ENCODE measurements at places on chromosomes 16 and 17.

GRCh38 chr17:67496286-67496685 lies 119.2 kb downstream of the PITPNC1 start:
- no peak for DNase-seq

GRCh38 chr17:83155128-83156121 lies 76.0 kb downstream of the METRNL start:
- no peak for DNase-seq

DNA sequence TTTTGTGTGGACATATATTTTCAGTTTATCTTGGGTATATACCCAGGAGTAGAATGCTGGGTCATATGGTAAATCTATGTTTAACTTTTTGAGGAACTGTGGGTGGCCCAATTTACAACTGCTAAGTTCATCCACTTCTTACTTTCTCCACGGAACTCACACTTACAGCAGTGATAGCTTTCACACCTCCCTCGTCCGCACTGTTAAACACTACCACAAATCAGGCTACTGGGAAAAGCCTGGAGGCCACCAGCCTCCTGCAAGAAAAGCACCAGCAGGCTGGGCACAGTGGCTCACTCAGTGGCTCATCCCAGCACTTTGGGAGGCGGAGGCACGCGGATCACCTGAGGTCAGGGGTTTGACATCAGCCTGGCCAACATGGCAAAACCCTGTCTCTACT lies 14.7 kb upstream of the ZG16 start:
- no peak for DNase-seq

- no peak for DNase-seq
Measured at GRCh38 chr17:37564252-37564651, 45.0 kb downstream of the SYNRG start.

DNA sequence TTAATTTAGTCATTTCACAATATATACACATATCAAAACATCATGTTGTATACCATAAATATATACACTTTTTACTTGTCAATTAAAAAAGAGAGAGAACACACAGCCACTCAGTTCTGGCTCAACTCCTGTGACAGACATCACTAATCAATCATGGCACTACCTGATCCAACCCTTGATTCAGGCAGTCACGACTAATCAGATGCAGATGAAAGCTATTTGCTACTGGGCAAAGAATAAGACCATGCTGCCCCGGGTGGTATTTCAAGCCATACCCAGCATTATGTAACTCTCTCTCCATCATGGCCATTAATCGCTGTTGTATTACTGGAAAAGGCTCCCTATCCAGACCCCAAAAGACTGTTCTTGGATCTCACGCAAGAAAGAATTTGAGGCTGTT lies 345.7 kb downstream of the HAPSTR1 start:
- DNase-seq: no peak

- DNase-seq: no peak
Measured at GRCh38 chr17:4362141-4362540, 4.3 kb downstream of the UBE2G1 start.

DNA sequence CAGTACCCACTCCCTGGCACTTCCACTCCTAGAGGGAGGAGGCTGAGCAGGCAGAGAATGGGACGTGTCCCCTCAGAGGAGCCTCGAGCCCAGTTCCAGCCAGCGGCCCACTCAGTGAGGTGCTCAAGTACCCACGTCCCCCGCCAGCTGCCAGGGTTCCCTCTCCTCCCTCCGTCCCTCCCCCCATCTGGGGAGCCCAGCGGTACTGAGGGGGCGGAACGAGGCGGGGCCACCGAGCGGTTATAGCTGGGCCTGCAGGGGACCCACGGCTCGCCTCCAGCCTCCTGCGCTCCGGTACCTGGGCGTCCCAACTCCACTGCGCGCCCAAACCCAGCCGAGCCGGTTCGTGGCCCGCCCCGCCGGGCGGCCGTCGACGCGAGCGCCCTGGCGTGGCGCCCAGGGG lies at the start of gene NPW:
NPW (plus strand) TSS at position 268 of the 403 bp plus-strand sequence.
- no peak for DNase-seq

DNA sequence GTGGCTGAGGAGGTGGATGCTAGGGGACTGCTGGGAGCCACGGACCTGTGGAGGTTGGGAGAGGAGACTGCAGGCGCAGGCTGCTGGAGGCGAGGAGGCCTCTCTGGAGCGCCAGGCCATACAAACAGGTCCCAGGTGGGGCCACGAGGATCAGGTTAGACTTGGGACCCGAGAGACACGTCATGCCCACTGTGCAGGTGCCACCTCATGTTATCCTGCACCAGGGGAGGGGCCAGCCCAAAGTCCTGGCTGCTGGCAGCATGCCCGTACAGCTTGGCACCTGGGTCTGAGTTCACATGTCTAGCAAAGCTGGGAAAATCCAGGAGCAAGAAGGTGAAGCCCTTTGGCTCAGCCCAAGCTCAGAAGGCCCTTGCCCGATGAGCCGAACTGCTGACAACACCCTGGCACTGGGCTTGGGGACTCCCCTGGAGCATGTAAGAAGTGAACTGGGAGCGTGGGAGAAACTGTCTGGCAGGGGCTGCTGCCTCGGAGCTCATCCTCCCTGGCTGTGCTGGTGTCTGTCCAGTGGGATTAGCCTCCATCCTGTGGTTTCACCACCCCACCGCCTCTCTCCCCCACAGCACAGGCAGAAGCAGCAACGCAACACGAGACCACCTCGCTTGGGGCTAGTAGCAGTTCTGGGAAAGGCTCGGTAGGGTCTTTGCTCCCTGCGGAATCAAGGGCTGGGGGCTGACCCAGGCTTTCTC lies 5.3 kb downstream of the ARHGDIA start:
- DNase-seq: no peak

- DNase-seq: no peak
Measured at GRCh38 chr16:89065458-89065822, 28.2 kb upstream of the ACSF3 start.

GRCh38 chr17:34386697-34387550 lies 23.9 kb upstream of the CCL1 start:
- no peak for DNase-seq

DNA sequence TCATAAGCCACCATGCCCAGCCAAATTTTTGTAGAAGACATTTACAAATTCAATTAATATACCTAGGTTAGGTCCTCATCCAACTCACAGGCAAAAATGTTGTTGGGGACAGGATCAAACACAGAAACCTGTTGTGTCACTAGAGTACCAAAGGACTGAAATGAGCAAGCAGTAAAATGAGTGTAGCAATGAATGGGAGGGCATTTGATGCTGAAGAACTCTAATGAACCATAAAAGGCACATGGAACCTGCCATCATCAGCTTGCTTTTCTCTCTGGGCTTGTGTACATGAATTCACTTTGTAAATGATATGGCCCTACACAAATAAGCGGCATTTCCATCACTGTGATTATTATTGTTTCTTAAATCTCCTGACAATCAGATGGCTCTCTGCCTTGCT lies 17.8 kb downstream of the USP31 start:
- no peak for DNase-seq

DNA sequence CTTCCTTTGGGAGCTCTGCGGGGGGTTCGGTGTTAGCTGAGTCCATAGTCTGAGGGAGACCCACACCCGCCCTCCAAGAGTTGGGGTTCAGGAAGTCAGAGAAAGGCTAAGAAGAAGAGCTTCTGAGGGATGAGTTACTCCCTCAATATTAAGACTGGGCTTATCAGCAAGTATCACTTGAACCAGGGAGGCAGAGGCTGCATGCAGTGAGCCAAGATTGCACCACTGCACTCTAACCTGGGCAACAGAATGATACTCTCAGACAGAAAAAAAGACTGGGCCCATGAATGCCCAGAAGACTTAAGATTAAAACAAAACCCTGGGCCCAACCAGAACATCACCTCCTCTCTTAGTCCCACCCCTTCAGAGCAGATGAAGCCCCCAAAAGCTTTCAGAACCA lies 6.0 kb downstream of the NKIRAS2 start:
- DNase-seq: no peak

DNA sequence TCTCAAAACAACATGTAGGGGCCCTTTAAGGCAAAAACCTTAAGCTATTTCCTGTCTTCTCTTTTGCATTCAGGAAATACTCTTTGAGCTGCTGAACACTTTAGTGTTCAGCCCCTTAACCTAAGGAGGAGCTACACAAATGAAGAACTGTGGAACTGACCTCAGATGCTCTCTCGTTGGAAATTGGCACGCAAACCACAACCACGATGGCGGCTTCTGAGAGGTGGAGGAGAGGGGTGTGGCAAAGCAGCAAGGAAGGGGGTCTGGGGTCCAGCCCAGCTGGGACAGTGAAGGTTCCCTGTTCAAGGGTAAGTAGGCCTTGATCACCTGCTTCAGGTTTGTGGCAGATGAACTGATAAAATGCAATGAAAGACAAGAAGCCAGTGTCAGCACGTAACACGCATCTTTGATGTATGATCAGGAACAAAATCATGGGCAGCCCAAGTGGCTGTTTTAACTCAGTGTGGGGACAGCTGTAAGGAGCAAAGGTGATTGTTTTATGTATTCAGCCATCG lies 291.6 kb upstream of the TNRC6C start:
- DNase-seq: peak; percentile 71

- no peak for DNase-seq
Measured at GRCh38 chr16:3115003-3115402, 2.6 kb downstream of the ZNF205 start.

DNA sequence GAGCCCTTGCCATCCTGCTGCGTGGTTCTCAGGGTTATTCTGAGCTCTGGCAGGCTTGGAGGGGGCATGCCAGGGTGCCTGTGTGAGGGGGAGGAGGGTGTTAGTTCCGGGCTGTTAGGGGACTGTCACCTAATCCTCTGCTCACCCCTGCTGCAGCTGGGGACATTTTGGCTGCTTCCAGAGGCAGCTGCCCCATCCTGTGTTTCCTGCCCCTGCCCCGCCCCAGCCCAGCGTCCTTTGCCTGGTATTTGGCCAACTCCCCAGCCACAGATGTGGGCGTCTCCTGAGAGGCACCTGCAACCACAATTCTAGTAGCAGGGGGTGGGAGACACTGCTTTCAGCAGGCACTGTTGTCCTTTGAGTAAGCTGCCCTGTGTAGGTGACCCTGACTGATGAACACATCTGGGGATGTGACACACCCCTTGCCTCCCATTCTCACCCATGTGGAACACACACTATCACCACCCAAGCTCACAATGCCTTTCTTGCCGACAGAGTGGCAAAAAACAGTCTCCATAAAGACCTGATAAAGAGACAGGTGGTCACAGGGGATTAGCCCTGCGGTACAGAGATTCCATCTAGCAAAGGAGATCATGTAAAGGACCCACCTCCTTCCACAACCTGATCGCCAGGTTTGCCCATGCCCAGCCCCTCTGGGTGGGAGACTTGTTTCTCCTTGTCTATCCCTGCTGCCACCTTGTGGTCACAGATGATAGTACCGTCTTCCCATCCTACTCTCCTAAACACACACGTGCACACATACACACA lies at the start of gene CHRNE:
CHRNE (minus strand) TSS at position 48 of the 768 bp plus-strand sequence; CDS start at position 13, 35 bp downstream.
- DNase-seq: peak; percentile 51

DNA sequence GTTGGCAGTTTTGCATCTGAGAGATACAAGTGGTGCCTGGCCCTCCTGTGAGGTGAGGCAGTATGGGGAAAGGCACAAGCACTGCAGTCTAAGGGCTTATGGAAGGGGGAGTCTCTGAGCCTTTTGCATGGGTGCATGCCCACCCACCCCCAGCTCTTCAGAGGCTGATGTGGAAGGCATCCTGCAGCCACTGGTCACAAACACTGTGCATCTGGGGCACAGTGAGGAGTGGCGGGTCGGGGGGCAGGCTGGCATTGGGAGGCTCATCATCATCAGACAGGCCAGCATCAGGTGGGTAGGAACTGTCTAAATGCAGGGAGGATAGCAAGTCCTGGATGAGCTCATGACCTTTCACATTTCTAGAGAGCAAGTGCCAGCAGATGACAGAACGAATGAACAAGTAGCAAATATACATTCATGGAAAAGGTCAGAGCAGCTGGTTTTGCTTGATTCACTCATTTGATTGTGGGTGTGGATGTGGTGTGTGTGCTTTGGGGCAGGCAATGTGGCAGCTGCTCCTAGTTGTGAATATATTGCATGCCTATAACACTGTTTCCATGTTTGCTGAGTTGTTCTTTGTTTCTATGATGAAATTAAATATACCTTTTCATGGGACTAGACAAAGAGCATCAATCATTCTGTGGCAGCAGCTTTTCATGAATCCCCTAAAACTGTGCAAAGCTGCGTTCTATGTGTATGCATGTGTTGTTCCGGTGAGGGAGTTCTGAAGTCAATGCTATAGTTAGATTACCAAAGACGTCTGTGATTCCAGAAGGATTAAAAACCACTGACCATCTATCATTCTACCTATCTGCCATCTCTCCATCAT lies 29.2 kb downstream of the TRIM25 start:
- DNase-seq: no peak

DNA sequence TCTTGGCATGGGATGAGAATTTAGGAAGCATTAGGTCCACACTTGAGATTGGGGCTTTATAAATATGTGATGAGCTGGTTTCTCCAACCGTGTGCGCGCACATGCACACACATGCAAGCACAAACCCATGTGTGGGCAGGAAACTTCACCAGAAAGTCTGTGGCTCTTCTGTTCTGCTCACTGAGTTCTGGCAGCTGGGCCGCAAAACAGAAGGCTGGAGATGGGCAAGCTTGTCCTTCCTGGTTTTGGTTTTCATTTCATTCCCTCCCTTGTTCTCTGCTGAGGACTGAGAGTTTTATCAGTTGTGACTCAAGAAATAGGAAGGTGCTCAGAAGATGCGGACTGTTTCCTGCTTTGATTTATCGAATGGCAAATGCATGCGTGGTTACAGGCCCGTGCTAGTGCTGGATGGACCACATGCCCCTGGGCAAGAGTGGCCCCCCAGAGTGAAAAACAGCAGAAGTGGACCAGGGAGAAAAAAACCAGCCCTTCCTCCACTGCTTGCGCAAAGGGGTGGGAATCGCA lies 14.1 kb downstream of the MAP3K14 start:
- no peak for DNase-seq

- DNase-seq: no peak
Measured at GRCh38 chr16:54286366-54287130, at the start of gene IRX3. TSS of gene IRX3 (minus strand) at chr16:54286787. CDS start at chr16:54286050, 737 bp downstream.

GRCh38 chr16:30977502-30977901 lies 7.5 kb upstream of the HSD3B7 start:
- no peak for DNase-seq

DNA sequence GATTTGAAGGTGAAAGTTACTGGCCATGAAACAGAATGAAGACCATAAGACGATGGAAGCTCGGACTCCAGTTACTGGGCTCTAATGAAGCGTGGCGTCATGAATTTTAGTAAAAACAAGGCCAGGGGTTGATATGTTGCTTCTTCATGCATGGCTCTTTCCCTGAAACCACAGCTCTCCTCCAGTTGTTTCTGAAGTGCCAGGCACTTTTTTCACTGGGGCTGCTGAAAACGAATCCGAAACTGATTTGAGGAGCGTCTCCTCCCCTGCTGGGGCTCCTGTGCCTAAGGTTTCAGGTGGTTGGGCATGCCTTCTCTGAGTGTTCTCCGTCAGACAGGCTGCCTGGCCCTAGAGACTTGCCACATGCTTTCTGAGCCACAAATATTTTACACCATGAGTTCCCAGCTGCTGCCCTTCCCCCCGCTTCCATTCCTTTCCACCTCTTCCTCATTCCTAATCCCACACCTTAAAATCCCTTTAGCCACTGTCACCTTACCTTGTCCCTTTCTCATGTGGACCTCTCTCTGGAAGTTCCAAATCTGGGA lies 3.7 kb upstream of the MYL4 start:
- DNase-seq: peak; percentile 63

- no peak for DNase-seq
Measured at GRCh38 chr16:82761858-82762257, 135.1 kb downstream of the CDH13 start.

All from activated effector memory CD4-positive, alpha-beta T cell treated with Interleukin-2 at 50 U/mL for 16 hours (primary cell).